ENCODE measurements at places on chromosomes 5 and 9.

DNA sequence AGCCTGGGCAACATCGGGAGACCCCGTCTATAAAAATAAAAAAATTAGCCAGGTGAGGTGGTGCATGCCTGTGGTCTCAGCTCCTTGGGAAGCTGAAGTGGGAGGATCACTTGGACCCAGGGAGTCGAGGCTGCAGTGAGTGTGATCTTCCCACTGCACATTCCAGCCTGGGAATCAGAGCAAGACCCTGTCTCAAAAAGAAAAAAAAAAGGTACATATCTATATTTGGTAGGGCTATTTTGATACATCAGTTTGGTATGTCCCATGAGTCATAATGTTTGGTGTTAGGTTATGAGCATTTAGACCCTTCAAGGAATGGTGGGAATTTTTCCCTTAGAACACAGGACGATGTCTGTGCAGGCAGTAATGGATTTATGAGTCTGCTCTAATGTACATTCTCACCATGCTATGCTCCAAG, 55.3 kb upstream of the POU4F3 start:
- no peak for DNase-seq

- DNase-seq: no peak
These were observed 478.1 kb upstream of the WWC1 start for GRCh38 chr5:167813389-167813788.

DNA sequence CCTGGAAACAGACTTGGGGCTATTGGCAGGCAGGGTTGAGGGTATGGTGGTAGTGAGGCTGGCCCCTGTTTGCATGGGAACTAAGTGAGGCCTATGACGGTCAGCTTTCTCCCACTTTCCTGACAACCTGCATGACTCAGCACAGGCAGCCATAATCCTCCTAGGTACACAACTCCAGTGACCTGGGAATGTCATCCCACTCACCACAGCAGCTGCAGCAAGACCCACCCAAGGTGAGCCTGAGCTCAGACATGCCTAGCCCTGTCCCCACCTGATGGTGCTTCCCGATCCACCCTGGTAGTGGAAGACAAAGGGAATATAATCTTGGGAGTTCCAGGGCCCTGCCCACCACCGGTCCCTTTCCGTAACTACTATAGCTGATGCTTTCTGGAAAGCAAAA, 178.7 kb downstream of the NDUFS4 start:
- DNase-seq: no peak

- no peak for DNase-seq
These were observed 3.7 kb upstream of the COL5A1 start for GRCh38 chr9:134637696-134638501.

GRCh38 chr5:14706615-14707021, 42.1 kb downstream of the OTULIN start:
- DNase-seq: no peak

GRCh38 chr9:37197158-37198038, 77.0 kb downstream of the ZCCHC7 start:
- DNase-seq: peak; percentile 76

DNA sequence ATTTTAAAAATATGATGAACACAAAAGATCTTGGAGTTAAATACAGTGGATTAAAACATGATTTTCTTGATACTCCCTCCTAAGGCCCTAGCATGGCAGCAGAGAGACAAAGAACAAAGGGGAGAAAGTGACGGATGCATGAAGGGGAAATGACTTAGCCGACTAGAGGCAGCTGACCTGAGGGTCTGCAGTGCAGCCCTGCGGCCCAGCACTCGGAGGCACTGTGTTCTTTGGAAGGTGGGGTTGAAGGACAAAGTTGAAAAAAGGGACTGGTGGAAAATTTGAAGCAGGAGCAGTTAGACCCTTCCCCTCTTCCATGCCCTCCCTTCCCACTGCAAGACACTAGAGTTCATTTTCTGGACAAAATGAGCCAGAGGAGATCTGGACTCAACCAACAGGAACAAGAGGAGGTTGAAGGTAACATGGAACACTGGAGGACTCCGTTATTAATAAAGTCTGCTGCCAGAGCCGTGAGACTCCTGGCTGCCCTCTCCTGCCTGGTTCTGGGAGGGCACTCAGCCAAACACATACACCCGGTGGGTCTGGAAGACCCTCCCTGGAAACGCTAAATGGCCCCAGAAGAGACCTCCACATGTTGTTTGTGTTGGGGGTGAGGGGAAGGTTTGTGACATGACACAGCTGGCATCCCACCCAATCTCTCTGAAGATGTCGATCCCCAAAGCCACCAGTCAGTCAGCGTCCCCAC, 98.1 kb downstream of the JMY start:
- peak; percentile 7 for DNase-seq

GRCh38 chr5:537621-538071, 13.4 kb upstream of the SLC9A3 start:
- DNase-seq: no peak

- DNase-seq: no peak
These were observed 417.1 kb downstream of the BNC2 start for GRCh38 chr9:16453390-16453789.
